NCI-H2171 treated with DMSO at 0.1 percent for 48 hours (cell line): ENCODE measurements at places on chromosomes 6 and 20.
A peak's percentile ranks its signal among the peaks of the same experiment; 100 is the strongest.

DNA sequence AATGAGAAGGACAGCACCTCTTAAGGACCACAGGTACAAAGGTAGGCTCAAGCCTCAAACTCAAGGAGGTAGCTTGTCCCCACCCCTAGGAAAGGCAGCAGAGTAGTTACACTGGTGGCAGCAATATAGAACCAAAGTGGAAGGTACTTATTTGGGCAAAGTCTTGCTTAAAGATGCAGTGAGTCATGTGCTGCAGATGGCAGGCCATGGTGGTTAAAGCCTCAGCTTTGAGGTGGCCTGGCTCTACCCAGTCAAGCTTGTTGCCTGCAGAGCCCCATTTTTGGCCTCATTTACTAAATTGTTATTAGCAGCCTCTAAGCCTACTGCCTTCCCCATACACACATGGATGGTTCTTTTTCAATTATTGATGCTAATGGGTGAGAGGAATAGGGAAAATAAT lies 146.0 kb downstream of the ELOVL4 start:
- DNase-seq, result no peak

DNA sequence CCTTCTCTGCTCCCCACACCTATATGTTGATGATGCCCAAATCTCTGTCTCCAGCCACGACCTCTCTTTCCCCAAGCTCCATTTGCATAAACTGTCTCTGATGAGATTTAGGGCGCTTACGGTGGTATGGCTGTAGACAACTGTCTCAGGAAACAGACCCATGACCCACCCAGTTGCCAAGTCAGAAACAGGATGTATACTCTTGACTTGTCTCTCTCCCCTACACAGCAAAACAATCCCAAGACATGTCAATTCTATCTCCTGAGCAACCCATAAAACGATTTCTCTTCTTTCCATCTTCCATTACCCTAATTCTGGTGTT lies 13.9 kb downstream of the GNL1 start:
- DNase-seq, result no peak

GRCh38 chr6:155126727-155127439 lies 131.8 kb downstream of the TIAM2 start:
- no peak for DNase-seq

- DNase-seq, result no peak
Measured at GRCh38 chr6:32589596-32590449, at the start of gene HLA-DRB1. HLA-DRB1 (minus strand) TSS chr6:32589848; CDS start chr6:32589742, 106 bp downstream.

GRCh38 chr20:34452281-34452982 lies 63.8 kb upstream of the DYNLRB1 start:
- no peak for DNase-seq

DNA sequence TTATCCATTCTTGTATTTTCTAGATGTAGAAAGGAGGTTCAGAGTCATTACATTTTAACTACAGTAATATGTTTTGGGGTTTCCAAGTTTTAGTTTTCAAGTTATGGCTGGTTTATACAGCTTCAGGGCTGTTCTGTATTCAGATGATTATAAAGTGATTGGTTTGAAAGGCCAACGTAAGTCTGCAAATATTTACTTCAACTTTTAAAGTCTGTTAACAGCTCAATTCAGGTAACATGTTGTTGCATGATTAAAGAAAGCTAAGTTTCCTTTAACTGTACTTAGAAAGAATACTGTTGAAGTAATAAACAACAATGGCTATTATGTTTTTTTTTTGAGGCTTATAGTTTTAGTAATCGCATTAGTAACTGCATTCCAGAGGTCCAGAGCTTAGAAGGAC lies 22.8 kb upstream of the GCLC start:
- no peak for DNase-seq

DNA sequence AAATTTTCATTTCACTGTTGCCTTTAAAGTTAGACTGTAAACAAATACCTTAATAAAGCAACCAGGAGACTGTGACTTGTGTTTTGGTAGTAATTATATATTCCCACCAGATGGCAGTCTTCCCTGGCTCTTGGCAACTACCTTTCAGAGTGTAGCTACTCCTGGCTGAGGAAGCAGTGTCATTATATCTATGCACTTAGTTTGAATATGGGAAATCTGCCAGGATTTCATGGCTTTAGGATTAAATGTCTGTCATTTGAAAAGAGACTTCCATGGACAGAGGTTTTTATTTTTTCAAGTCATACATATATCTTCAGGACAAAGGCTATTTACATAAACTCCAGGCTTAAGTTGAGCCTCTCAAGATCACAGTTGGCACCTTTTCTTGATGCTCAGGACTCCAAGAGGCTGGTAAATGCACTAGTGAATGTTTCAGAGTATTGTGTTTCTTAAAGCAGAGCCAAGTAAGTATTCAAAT lies 160.1 kb downstream of the C6orf58 start:
- DNase-seq, result peak; percentile 89

- no peak for DNase-seq
Measured at GRCh38 chr6:158160932-158161539, 7.0 kb downstream of the SERAC1 start.

- DNase-seq, result no peak
Measured at GRCh38 chr20:24148372-24148771, 159.8 kb upstream of the GGTLC1 start.

- no peak for DNase-seq
Measured at GRCh38 chr6:3290931-3291211, 32.1 kb downstream of the PSMG4 start.

GRCh38 chr6:96939007-96939805 lies 14.7 kb downstream of the KLHL32 start:
- DNase-seq, result peak; percentile 75

DNA sequence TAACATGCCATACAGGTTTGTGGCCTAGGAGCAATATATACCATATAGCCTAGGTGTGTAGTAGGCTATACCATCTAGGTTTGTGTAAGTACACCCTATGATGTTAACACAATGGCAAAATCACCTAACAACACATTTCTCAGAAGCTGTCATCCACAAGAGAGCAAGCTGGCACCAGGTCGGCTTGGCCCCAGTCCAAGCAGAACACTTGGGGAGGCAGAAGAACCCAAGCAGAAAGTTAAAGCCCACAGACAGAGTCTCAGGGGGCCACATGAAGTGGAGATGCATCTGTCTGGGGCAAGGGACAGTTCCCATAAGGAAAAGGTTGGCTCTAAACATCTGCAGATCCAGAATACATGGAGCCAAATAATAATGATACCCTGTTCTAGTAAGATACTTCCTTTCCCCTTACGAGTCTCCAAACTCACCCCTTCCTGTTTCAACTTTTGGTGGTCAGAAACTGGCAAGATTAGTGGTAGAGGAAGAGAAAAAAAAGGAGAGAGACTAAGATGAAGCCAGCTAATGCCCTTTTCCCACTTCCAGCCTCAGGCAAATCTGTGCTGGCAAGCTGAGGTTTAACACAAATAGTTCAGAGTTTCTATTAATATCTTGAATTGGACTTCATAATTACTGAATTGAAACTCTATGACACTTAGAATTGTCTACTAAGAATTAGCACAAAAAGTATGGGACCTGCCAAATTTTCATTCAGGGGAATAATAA lies 29.5 kb downstream of the TCF21 start:
- peak; percentile 93 for DNase-seq

GRCh38 chr6:125346201-125346925 lies 44.6 kb upstream of the HDDC2 start:
- DNase-seq, result no peak

DNA sequence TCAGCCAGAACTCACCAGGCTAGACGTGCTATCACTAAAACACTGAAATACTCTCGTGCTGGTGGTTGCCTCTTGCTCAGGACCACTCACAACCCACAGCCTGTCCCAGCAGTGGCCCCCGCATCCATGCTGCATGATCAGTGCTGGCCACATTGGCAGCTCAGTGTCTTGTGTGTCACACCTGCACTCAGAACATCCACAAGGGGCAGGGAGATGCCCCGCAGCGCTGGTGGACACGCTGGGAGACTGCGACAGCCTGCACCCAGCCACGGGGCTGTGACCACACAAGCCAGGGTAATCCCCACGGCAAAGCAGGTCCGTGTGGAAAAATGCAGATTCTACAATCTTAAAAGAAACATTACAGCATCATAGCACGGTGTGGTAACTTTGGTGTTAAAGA lies 23.9 kb upstream of the APMAP start:
- no peak for DNase-seq

DNA sequence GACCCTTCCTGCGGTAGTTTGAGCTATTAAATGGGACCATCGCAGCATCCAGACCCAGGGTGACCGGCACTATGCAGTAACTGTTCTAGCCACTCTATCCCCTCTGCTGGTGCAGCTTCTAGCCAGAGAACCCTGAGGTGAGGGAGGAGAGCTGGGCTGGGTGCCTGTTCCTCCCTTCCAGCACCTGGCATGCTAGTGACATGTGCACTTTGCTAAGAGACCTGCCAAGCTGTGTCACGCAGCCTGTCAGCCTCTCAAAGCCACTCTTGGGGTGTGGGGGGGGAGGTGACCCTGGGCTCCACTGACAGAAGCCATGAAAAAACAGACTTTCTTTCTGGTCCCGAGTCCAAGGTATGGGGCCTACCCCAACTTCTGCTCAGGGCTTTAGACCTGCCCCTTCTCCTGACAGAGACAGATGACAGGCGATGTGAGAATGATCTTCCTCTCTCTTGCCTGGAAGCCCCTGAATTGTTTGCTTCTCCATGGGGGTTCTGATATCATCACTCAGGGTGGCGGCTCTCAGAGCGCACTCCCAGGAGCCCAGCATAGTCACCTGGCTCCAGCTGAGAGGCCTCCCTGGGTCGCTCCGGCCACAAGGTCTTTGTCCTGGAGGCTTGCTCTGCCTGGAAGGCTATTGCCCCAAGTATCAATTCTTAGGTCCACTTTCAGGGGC lies 47.2 kb upstream of the MLN start:
- peak; percentile 81 for DNase-seq

- peak; percentile 15 for DNase-seq
Measured at GRCh38 chr6:97669191-97670031, 386.4 kb upstream of the MMS22L start.

DNA sequence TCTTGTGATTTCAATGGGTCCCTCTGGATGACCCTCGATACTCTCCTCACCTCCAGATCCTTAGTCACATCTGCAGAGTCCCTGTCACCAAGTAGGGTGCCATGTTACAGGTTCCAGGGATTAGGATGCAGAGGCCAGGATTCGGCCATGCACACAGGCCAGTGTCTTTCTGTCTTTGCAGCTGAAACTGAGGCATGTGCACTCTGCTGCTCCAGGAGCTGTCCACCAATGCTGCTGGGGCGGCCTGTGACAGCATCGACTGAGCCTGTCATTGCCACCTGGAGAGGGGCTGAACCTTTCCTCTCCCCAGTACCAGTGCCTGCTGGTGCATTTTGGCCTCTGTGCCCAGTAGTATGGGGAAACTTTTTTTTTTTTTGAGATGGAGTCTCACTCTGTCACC lies 4.4 kb upstream of the RBM38 start:
- no peak for DNase-seq

- DNase-seq, result no peak
Measured at GRCh38 chr20:53748176-53748575, 154.5 kb upstream of the ZNF217 start.

- DNase-seq, result no peak
Measured at GRCh38 chr6:162262466-162263196, 464.9 kb downstream of the PRKN start.
